Thyroid gland (tissue), 4 donors: ENCODE measurements at places on chromosomes 16 and 17.

DNA sequence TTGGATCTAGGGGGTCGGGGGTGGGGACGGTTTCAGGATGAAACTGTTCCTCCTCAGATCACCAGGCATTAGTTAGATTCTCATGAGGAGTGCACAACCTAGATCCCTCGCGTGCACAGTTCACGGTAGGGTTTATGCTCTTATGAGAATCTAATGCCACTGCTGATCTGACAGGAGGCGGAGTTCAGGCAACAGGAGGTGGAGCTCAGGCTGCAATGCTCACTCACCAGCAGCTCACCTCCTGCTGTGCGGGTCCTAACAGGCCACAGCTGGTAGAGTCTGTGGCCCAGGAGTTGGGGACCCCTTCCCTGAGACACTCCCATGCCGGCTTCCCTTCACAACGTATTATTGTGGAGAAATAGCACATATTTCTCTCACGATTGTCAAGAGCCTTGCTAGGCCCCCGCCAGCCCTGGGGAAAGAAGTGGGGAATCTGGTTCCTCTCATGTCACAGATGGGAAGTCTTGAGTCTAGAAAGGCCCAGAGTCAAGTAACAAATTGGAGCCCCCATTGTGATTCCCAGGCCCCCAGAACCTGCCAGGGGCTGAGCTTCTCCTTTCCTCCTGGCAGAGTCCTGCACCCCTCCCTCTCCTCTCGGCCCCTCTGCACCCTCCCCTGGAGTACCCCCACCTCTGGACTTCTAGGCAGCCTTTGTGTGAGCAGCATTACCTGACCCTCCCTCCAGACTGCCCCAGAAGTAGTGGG lies 6.1 kb upstream of the KRT14 start:
- DNase-seq: no peak

DNA sequence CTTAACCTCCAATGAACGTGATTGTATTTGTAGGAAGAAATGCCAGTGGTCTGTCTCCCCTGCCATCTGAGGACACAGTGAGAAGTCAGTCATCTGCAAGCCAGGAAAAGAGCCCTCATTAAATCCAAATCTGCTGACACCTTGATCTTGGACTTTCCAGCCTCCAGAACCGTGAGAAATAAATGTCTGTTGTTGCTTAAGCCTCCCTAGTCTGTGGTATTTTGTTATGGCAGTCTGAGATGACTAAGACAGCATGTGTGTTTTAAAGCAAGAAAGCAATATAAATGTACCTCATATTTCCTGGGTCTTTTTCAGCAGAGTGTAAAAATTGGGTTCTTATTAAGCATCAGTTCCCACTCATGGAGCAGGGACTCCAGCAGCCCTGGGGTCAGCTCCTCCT lies 177.9 kb upstream of the NLRP1 start:
- DNase-seq: no peak

DNA sequence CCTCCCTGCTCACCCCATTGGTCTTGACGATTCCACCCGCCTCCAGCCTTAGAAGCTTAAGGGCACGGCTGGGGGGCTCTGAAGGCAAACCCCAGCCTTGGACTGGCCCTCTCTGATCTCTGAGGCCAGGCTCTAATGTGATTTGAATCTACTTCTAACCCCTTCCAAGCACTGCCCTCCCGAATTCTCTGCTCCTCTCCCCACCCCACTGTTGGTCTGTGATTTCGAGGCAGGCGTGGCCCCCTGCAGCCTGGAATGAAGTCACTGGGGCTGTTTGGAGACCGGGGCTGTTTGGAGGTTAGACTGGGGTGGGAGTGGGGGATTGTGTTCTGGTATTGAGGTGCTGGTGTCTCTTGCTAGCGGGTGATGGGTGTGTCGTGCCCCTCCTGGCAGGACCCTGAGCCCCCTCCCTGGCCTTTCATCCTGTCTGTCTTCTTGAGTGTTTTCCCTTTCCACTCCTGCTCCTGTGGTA lies 2.2 kb downstream of the GRB7 start:
- no peak for DNase-seq

- peak; percentile 98 for DNase-seq
These were observed at the start of gene UNK for GRCh38 chr17:75784473-75785015. Gene UNK, plus strand, starts transcription at chr17:75784806. Its CDS starts 75 bp downstream, at chr17:75784881.

- no peak for DNase-seq
These were observed 51.3 kb upstream of the TAC4 start for GRCh38 chr17:49899191-49899485.

DNA sequence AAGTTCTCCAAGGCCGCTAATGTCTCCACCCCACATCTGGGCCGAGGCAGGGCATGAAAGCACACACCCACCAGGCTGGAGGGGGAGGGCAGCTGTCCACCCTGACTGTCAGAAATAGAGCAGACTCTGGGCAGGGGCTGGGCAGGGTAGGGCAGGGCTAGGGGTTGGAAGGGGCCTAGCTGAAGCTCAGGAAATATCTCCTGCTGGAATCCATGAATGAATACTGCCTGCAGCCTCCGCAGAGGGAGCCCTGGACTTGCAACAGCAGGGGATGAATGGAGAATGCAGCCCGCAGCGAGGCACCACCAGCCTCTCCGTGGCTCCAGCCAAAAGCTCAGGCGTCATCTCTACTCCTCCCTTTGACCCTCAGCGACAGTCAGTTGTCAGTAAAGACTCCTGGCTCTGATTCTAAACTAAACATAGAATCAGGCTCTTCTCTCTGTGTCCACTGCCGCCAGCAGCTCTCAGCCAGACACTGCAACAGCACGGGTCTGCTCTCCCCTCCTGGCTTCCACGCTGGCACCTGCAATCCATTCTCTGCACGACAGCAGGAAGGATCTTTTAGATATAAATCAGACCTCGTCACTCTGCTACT lies 23.9 kb upstream of the NGFR start:
- DNase-seq: no peak
